Activated CD4-positive, alpha-beta T cell treated with anti-CD3 and anti-CD28 coated beads for 24 hours (primary cell): ENCODE measurements at places on chromosomes 11 and 22.

DNA sequence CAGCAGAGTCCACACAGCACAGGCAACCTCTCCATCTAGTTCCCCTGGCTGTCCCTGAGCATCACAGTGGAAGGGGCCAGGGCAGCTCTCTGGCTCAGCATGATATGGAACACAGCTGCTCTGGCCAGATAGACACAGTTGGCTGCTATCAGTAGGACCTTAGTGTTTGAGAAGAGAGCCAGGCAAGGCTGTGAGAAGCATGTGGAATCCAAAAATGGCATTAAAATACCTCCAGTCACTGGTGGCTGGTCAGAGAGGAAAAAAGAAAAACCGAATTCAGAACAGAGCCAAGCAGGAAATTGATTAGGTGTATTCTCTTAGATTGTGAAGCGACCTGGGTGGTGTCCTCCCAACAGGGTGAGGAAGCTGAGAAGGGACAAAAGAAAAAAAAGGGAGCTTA, 27.9 kb downstream of the SERPINH1 start:
- DNase-seq, result no peak

GRCh38 chr22:28607795-28608194, 71.8 kb downstream of the TTC28 start:
- no peak for DNase-seq

DNA sequence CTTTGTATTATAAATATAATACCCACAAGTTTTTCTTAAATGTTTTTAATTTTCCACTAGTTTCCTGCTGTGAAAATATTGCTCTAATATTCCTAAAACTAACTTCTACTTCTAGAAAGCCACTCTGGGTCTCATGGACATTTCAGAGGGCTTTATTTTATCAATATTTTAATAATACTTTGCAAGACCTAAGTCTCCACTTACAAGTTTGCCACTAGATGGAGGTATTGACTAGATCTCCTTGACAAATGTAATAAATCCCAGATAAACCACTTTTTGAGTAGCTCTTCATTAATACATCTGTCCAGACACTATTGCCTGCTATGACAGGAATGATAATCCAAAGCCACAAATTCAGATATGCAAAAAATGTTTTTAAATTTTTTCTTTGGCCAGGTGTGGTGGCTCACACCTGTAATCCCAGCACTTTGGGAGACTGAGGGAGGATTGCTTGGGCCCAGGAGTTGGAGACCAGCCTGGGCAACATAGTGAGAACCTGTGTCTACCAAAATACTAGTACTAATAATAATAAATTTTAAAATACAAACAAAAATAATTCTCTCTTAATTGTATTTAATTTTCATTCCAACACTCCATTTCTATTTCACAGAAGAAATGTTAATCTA, 3.5 kb upstream of the ACAT1 start:
- no peak for DNase-seq

- DNase-seq, result no peak
Observed at GRCh38 chr11:94025690-94026394, 4.7 kb downstream of the HEPHL1 start.

DNA sequence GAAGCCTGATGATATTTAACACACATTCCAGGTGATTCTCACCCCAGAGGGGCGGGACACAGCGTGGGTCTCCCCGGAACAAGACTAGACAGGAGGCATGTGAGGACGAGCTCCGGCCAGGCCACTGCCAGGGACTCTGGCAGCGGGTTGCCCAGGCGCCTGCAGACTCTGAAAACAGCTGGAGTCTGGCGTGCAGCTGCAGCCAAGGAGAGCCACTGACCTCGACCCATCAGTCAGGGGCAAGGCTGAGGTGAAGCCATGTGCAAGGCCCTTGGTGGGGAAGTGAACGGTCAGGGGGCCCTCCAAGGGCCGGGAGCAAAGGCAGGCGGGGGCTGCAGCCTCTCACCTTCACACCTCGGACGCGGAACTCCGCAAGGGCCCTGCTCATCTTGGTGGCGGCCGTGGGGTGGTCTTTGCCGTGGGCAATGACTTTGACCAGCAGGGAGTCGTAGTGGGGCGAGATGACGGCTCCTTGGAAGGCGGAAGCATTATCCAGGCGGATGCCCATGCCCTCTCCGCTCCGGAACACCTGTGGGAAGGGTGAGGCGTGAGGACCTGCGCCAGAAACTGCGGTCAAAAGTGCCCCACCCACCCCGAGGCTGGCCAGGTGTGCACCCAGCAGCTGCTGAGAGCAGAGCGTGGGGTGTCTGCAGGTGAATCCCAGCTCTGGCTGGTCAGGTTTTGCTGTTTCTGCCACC, 6.7 kb downstream of the LRFN4 start:
- DNase-seq, result no peak

DNA sequence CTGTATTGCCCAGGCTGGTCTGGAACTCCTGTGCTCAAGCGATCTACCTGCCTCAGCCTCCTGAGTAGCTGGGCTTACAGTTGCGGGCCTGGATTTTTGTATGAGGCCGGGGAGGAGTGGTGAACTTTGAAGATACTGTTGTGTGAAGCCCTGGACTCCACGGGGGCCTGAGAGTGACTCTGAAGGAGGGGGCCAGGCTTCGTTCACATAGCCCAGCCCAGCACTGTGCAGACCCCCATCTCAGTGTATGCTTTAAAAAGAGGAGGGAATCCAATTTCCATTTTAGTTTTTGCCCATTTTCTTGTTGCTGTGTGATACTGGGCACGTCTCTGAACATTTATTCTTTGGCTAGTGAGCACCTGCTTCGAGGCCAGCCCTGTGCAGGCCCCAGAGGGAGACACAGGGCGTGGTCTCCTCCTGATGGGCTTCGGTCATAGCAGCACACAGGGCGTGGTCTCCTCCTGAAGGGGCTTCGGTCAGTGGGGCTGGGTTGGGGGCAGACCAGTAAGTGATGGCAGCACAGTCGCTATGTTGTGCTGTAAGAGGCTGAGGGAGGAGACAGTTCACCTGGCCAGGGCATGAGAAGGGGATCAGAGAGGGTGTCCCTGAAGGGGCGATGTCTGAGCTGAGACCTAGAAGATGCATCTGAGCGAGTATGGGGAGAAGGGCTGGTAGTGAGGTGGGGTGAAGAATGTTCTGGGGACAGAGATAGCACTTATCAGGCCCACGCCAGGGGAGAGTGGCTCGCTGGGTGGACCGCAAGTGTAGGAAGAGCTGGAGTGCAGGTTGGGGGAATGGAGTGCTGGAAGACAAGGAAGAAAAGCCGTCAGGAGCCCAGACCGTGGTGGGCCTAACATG, 14.0 kb downstream of the SAMM50 start:
- DNase-seq, result no peak

GRCh38 chr22:35538801-35539321, 1.8 kb upstream of the RASD2 start:
- DNase-seq, result peak; percentile 21

- DNase-seq, result no peak
Observed at GRCh38 chr11:125968354-125968753, 22.5 kb downstream of the VSIG10L2 start.

- no peak for DNase-seq
Observed at GRCh38 chr22:42217019-42217751, 53.3 kb downstream of the TCF20 start.

DNA sequence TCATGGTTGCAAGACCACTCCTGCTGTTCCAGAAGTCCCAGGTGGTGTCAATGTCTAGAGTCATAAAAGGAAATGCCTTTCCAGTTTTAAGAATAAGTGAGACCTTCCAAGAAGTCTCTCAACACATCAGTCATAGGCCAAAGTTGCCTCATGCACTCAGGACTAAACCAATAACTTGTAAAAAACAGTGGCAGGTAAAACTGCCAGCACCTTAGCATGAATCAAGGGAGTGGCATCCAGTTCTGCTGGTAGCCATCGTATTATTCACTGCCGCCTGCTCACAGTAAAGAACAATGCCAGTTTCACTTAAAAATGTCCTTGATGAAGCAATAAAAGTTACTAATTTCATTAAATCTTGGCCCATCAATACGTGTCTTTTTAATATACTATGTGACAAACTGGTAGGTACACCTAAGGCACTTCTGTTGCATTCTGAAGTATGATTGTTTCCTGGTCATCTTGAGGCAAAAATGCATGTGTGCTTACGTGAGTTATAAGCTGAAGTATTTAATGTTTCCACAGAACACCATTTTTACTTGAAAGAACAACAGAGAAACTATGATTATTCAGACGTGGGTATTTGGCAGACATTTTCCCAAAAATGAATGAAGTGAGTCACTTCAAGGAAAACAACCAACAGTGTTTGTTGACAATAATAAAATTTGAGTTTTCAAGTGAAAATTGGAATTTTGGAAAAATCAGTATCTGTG, 125.2 kb upstream of the SNX19 start:
- no peak for DNase-seq

DNA sequence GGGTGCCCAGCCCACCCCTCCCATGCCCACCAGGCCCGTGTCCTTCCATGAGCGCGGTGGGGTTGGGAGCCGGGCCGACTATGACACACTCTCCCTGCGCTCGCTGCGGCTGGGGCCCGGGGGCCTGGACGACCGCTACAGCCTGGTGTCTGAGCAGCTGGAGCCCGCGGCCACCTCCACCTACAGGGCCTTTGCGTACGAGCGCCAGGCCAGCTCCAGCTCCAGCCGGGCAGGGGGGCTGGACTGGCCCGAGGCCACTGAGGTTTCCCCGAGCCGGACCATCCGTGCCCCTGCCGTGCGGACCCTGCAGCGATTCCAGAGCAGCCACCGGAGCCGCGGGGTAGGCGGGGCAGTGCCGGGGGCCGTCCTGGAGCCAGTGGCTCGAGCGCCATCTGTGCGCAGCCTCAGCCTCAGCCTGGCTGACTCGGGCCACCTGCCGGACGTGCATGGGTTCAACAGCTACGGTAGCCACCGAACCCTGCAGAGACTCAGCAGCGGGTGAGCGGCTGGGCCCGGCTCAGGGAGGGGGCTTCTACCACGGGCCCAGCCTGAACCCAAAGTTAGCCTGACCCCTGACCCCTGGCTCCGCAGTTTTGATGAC, 3.0 kb downstream of the PKP3 start:
- no peak for DNase-seq

GRCh38 chr22:24207264-24208011, 26.2 kb downstream of the SUSD2 start:
- no peak for DNase-seq

- no peak for DNase-seq
Observed at GRCh38 chr11:60872961-60873524, 5.7 kb downstream of the ZP1 start.

DNA sequence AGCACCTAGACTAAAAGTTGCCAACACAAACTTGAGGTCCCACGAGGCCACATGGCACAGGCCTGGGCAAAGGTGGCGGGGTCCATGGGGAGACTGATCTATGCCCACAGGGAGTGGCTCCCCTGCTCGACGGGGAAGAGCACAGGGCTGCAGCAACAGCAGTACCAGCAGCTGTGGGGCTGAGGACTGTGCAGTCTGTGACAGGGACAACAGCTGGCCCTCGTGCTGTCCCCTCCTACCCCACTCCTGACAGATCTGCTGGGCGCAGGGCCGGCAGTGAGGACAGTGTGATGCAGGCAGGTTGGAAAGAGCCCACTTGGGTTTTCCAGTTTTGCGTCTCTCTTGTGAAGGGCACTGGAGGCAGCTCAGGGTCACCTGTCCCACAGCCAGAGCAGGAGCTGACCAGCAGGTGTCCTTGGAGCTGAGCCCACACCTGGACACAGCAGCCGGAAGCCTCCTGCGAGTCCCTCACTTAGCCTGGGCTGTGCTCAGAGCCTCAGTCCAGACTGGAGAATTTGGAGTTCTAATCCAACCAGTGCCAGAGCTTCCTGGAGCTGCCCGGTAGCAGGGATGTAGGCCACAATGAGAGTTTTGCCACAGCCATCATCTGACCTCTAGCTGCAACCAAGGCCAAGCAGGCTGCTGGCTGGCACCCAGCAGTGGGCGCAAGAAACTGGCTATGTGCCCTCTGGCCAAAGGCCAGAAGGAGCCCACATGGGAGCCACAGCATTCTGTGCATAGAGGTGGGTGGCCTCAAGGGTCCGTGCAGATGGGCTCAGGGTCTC, 3.6 kb upstream of the GAS2L1 start:
- DNase-seq, result no peak

DNA sequence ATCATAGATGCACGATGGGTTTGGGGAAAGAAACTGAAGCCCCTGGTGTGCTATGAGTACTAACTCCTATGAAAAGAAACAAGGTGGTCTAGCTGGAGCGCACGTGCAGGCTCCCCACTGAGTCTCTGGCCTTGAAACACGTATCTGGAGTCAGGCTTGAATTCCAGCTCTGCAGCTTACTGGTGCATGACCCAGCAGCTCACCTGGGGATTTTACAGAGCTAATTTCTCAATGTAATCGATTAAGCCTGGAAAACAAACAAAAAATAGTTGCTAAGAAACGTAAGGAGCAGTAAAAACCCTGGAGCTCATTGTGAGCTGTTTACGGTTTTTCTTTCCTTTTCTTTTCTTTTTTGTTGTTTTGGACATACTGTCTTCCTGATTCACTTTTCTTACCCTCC, 12.3 kb downstream of the KCNJ1 start:
- DNase-seq, result no peak

DNA sequence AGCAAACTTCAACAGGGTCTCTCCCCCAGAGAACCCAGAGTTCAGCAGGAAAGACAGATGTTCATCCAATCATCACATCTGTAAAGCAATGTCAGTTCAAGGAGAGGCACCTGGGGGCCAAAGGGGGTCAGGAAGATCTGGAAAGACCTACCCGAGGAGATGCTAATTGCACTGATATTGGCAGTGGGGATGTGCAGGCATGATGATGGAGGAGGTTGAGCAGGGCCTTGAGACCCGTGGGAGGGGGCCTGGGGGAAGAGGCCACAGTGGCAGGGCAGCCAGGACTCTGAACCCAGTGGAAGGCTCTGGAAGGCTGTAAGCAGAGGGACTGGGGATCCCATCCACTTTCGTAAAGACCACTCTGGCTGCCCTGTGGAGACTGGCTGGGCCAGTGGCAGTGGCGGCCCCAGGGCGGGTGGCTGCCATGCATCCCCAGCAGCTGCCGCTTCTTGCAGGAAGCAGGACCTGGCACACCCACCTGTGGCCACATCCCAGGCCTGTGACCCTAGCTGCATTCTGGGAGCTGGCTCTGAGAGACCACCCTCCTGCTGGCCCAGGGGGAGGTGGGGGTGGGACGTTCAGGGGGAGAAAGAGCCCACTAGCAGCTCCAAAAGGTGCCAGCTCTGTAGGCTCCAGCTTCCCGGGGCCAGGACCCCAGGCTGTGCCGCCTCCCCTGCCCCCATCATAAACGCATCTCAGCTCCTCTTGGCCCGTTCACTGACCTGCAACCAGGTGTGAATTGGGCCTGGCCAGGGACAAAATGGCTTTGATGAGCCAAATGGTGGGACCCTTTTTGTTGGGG, 59.9 kb upstream of the FGF3 start:
- no peak for DNase-seq
